SW480 (cell line): ENCODE measurements at places on chromosomes 11 and 22.

- no peak for DNase-seq
These were observed 35.5 kb upstream of the PDGFB start for GRCh38 chr22:39280250-39280649.

- no peak for DNase-seq
These were observed 100.0 kb upstream of the GRAMD1B start for GRCh38 chr11:123330071-123330470.

GRCh38 chr22:34111210-34111824 lies 191.0 kb upstream of the LARGE1 start:
- DNase-seq, result peak; percentile 40

- DNase-seq, result no peak
These were observed 992.8 kb downstream of the DLG2 start for GRCh38 chr11:84634309-84634708.

DNA sequence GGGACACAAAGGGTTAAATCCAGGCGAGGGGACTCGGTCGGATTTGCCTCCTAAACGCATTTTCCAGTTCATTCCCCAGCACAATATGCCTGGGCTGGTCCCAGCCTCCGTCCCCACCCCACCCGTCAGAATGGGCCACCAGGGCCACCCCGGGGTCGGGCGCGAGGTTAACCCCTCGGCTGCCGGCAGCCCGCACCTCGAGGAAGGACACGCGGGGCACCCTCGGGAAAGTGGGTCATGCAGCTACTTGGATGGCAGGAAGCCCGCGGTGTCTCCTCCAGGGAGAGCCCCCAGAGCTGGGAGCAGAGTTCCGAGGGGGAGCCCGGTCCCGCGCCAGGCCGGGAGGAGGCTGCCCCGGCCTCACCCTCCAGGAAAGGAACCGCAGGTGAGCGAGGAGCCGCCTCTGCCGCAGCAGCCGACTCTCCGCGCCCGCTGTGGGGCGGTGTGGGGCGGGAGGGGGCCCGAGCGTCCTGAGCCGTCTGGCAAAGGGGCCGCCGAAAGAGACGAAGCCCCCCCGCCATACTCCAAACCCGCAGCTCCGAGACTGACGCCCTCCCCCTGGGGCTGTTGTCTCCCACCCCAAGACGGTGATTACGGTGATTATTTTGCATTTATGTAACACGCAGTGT lies 1.4 kb downstream of the NECTIN1 start:
- no peak for DNase-seq

DNA sequence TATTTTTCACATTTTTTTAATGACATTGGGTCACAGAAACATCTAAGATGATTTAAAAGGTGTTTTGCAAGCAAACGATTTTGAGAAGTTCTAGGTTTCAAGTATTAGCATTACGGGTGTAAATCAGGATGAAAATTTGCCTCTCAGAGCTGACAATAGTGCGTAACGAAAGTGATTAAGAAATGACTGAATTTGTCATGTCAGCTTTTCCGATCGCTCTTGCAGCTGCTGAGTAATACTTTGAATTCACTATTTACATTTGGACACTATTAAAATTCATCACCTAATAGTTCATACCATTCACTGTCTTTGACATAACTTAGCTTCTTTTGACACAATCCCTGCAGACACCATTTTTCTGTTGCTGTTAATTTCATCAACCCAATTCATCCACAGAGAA lies 205.2 kb downstream of the SOX6 start:
- no peak for DNase-seq

DNA sequence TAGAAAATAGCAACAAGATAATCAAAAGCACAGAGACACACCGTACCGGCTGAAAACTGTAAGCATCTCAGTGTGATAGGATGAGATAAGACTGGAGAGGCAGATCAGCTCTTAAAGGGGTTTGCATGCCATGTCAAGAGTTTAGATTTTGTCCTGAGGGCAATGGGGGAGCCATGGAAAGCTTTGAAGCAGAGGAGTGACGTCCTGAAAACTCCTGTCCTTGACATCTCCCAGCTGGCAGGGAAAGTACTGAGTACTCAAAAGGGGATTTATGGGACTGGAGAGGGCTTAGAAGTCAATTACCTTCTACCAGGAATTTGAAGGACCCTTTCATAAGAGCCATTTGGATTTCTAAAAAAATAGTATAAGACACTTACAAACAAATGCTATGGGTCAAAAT lies 420.5 kb upstream of the NARS2 start:
- no peak for DNase-seq

DNA sequence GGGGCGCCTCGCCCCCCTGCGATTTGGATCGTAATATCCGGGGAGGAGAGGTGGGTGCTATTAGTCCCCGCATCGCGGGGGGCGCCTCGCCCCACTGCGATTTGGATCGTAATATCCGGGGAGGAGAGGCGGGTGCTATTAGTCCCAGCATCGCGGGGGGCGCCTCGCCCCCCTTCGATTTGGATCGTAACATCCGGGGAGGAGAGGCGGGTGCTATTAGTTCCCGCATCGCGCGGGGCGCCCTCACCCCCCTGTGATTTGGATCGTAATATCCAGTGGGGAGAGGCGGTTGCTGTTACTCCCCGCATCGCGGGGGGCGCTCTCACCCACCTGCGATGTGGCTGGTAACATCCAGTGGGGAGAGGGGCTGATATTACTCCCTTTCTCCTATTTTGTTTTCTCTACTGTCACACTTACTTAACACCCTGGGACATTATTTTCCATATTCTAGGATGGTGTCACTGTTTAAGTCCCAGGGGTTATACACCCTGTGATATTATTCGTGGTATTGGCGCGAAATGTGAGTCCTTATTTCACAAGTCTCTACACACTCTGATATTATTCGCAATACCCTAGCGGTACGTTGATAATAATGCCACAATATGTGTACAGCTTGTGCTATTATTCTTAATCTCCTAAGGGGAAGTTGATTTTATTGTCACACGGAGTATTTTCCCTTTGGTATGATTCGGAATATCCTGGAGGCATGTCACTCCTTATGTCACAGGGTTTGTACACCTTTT lies 57.8 kb upstream of the ALDH3B2 start:
- DNase-seq, result no peak

- DNase-seq, result no peak
These were observed 73.6 kb downstream of the MICAL3 start for GRCh38 chr22:17950651-17951214.

DNA sequence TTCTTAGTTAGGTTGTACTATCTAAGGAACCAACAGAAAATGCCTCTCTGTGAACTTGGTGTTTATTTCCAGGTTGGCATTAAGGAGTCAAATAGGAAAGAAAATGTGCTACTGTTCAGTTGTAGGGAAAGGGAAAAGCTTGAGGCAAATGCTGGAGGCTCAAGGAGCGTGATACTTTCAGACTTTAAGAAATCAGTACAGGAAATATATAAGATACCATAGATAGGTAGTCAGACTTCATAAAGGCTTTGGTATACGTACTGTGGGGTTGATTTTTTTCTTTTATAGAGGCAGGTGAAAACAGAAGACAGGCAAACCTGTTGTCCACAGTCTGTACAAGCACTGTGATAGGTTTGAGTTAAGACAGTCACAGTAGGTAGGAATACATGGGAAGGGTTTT lies 30.8 kb downstream of the EP300 start:
- DNase-seq, result no peak

- DNase-seq, result no peak
These were observed 369.5 kb downstream of the AASDHPPT start for GRCh38 chr11:106446955-106447354.

DNA sequence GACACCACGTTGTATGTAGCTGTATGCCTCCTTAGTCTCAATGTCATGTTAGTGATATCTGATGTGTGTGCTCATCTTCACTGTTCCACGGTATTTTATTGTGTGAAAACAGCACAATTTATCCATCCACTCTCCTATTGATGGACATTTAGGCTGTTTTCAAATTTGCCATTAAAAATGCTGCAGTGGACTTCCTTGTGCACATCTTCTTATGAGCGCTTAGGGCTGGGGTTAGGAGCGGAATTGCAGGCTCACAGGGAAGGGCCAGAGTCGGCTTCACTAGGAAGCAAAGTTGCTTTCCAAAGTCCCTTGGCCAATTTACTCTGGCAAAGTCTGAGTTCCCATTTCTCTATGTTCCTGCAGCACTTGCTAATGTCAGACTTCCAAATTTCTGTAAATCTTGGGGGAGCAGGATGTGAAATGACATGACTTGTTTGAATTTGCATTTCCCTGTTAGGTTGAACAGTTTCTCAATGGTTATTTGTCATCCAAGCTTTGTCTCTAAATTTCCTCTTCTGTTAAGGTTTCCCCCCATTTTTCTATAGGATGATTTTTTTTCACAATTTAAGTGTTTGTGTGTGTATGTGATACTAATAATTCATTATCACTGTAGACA lies 75.4 kb downstream of the MYEOV start:
- no peak for DNase-seq

GRCh38 chr11:77191823-77192495 lies 63.9 kb downstream of the MYO7A start:
- peak; percentile 92 for DNase-seq

GRCh38 chr22:39646398-39647063 lies 76.0 kb downstream of the CACNA1I start:
- DNase-seq, result no peak

DNA sequence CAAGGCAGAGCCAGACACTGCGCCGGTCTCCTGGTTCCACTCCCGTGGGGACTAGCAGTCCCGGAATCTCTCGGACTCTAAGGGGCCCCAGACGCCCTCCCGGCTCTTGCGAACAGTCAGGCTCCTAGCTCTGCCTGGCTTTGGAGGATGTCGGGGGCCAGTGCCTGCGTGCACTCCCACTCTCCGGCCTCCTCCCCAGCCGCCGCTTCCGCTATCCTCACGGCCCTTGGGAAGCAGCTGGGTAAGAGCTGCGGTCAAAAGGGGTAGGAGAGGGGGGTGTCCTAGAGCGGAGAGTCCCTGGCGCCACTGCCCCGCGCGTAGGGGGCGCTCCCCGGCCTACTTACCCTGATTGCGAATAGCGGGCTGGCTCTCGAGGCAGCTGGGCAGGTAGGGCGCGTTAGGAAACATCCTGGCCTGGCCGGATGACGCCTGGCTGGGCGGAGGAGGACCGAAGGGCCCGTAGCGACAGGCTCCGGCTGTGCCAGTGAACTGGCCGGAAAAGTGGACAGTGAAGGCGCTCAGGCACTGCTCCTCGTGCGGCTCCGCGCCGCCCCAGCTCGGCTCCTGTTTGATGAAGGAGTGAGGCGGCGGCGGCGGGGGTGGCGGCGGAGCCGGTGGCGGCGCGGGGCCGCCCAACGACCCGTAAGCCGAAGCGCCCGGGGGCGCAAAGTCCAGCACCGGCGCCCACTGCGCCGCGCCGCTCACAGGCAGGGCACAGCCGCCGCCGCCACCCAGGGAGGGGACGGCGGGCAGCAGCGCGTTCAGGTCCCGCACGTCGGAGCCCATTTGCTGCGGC lies 785 bp downstream of the WT1 start:
- DNase-seq, result peak; percentile 71

DNA sequence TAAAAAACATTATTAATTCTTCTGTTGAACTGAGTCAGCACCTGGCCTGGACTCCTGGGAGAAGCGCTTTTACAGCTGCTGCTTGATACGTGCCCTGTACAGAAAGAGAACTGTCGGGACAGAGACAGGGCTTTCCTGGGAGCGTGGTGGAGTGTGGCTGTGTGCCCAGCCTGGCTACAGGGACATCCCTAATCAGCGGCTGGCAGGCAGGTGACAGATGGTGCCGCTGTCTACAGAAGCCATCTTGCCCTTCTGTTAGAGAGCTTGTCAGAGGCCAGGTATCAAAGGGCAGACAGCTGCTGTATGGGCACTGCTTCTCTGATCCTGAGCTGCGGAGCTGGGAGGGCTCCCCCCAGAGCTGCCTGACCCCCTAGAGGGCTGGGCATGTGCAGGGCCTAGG lies 361.8 kb downstream of the TENM4 start:
- DNase-seq, result no peak

- DNase-seq, result peak; percentile 36
These were observed 99.0 kb upstream of the NECTIN1 start for GRCh38 chr11:119828006-119828405.

GRCh38 chr11:46338988-46339666 lies 8.1 kb upstream of the DGKZ start:
- DNase-seq, result no peak
